DMS79 (cell line): ENCODE measurements at places on chromosomes 1 and 21.

- DNase-seq: no peak
These were observed 85.3 kb upstream of the WDR26 start for GRCh38 chr1:224519874-224520273.

- DNase-seq: no peak
These were observed 210.8 kb upstream of the CACYBP start for GRCh38 chr1:174788981-174789380.

- DNase-seq: no peak
These were observed 169.8 kb upstream of the CXADR start for GRCh38 chr21:17343055-17343454.

DNA sequence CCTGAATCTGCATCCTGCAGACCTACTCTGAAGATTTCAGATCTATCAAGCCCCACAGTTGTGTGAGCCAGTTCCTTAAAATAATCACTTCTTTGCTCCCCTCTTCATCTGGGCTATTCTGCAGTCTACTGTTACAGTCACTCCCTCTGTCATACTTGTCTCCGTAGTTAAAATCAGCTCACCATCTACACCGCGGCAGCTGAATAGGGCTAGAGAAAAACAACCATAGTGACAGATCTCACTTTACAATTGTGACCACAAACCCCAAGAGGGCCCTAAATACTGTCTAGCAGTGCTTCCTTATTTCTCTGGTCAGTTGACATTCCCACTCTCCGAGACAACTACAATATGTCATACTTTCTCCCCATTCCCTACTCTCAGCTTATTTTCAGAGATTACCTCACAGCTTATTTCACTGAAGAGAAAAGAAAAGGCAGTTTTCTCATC, 12.9 kb downstream of the DESI2 start:
- no peak for DNase-seq

GRCh38 chr1:218402786-218403120, 57.6 kb downstream of the TGFB2 start:
- no peak for DNase-seq

- no peak for DNase-seq
These were observed 41.7 kb downstream of the ZNF691 start for GRCh38 chr1:42888013-42888633.

GRCh38 chr1:25710583-25711347, 89.2 kb upstream of the SELENON start:
- no peak for DNase-seq

DNA sequence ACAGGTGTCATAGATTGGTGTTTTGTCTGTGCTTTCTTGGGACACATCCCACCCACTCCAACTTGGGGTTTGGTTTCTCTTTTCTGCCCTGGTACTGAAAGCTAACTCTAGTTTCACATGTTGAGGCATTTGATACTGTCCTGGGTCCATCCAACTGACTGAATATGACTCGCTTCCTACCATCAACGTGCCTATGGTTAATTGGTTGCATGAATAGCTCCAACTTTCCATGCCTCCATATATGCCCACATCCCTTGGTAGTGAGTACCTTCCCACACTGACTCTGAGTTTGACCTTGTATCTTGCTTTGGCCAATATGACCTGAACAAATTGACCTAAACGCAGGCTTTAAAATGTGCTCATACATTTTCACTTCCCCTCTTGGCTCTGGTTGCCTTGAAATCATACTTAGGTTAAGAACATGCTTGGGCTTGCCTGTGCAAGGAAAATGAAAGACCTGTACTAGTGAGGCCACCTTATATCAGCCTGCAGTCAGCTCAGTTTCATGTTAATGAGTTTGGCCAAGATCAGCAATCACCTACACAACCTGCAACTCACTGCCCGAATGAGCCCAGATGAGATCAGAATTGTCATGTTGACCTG, 81.0 kb upstream of the KCNK2 start:
- DNase-seq: no peak

DNA sequence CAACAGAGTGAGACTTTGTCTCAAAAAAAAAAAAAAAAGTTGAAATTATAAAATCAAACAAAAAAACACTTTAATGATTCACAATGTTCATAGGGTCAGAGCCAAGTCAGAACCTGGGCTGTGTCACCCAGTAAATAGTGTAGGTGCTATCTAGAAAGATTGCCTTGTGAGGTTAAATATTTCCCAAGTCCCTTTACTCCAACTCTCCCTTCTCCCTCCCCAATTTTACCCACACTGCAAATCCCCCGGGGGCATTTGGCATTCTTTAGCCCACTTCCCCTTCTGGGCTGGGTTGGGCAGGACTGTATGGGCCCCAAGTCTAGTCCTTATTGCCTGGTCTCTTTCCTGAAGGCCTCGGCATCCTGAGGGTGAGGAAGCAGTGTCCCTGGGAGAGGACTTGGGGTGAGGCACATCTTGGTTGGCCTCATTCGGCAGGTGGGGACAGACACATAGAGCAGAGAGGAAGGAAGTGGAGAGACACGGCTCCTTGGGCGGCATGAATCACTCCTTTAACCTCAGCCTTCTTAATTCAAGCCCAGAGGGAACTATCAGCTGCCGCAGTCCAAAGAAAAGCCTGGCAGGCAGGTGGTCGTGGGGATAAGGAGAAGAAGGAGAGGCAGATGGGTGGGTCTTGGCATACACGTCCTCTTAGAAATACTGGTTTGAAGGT, 8.2 kb downstream of the ADORA1 start:
- DNase-seq: no peak

DNA sequence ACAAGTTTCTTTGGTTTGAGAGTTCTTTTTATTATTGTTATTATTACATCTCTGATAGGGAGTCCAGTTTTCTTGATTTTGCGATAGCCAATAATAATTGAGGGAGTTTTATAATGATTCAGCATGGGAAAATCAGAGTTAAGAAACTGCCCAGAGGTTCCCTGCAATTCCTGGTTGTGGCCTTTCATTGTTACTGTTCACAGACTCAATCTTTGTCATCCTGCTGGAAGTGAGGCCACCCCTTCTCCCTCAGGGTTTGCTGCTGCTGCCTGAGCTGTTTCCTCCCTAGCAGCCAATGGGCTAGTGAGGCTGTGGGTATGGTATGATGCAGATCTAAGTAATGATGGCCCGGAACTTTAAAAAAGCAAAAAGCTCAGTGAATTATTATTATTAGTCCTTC, 50.2 kb upstream of the TACSTD2 start:
- DNase-seq: no peak

DNA sequence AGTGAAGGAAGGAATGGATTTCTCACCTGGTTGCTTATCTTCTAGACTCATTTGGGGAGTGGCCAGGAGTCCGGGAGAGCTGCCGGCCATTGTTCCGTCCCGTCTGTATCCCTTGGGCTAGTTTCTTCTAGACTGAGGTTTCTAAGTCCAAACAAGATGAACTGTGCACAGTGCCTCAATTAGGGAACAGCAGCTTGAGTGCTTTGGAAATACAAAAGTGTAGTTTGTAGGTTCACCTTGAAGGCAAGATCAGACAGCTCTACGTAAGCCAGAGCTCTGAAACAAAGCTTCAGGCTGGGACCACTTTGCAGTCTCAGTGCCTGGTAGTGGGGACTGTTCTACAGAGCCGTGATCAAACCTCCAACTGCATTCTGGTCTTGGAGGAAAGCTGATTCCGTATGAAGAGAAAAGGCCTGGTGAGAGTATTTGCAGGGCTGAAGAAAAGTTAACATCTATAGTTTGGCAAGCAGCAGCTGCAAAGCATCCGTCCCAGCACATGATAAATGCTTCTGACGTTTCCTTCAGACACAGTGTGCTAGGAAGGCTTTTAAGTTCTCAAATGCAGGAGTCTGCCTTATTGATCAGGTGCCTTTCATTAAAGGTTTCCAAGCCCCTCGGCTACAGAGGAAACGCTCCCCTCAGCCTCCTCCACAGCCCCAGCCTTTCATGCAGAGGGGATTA, 432.8 kb downstream of the KIF26B start:
- DNase-seq: no peak

GRCh38 chr21:39325458-39325857, 12.0 kb upstream of the BRWD1 start:
- no peak for DNase-seq

- no peak for DNase-seq
These were observed 176.8 kb upstream of the ARHGEF16 start for GRCh38 chr1:3277623-3278022.

- no peak for DNase-seq
These were observed 158.0 kb downstream of the GPATCH2 start for GRCh38 chr1:217472915-217473314.

- DNase-seq: no peak
These were observed 17.5 kb downstream of the COL6A1 start for GRCh38 chr21:45998871-45999580.

GRCh38 chr1:225451840-225452515, 24.1 kb upstream of the LBR start:
- DNase-seq: no peak

GRCh38 chr1:62746086-62746808, 37.7 kb upstream of the ATG4C start:
- peak; percentile 35 for DNase-seq

DNA sequence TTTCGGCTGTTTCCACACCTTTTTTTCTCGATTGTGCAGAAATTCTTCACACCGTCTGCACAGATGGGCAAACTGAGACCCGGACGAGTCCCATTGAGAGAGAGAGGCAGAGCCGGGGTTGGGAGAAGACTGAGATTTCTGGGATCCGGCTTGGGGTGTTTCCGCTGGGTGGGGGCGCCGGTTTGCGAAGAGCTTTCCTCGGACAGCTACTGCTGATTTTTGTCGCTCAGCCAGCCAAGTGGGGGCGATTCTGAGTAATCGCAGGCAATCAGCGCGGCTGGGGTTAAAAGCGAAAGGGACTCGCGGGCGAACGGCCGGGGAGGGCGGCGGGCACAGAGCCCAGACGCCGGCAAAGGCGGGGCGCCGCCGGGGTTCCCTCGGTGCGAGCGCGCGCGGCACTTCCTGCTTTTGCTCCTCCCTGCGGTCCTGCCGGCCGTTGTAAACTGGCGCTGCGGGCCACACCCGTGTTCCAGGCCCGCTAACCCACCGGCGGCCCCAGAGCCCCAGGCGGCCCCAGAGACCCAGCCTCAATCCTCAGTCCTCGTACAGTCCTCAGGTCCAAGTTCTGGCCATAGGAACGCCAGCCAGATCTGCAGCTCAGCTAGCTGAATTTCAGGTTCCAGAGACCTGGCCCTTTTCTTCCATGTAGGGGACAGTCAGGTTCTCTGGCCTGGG, 32.4 kb upstream of the JUN start:
- DNase-seq: peak; percentile 60

DNA sequence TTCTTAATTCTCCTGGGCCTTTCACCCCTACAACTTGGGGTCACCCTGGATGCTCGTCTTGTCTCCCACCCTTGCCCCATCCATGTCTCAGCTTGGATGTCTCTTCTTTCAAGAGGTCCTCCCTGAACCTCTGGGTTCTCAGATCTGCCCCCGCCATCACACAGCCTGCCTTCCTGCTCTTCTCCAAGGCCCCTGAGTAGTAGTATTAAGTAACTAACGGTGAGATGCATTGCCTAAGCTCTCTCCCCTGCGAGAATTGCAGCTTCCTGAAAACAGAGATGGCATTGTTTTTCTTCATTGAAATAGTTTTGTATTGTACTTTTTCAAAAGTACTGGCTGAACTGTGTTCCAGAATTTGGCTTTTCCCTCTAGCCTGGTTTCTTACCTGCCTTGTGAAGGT, 16.0 kb downstream of the MIIP start:
- DNase-seq: no peak

DNA sequence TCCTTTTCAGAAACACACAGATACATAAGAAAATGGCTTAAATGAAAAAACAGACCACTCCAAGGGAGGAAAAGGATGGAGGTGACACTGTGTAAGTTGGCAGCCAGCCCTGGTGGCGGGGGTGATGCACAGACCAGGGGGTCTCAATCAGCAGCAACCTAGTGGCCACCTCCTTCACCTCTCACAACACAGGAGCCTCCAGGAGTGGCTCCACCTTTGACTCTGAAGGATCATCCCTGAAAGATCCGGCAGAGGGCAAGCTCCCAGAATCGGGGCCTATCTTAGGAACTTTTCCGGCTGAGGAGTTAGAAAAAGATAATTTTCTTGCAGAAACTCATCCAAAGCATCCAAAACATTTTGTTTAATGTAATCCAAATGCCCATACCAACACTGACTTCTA, 51.2 kb upstream of the SMYD2 start:
- no peak for DNase-seq

DNA sequence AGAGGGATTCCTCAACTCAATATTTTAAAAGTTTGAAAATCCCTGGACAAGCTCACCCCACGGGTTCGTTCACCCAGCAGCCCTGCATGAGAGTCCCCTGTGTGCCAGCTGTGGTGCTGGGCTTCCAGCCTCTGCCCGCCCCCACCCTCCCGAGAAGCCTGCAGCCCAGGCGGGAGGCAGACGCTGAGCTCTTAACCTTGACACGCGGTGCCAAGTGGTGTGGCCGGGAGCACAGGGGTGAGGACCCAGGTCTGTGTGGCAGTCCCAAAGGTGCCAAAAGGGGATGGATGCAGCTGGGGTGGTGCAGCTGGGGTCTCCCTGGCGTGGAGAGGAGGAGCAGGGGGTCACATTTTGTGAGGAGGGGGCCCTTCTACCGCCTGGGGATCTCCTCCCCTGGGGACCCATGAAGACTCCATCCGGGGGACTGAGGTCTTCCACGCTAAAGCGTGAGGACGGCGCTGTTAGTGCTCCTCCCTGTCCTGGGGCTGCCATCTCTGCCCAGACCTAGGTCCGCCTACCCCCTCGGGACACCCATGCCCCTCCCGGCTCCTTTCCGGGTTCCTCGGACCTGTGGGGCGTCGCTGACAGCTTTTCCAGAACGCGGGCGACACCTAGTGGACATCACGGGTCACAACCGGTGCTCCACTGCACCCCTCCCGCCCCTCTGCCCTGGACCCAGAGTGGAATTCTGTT, 12.9 kb downstream of the PLA2G2F start:
- peak; percentile 47 for DNase-seq

DNA sequence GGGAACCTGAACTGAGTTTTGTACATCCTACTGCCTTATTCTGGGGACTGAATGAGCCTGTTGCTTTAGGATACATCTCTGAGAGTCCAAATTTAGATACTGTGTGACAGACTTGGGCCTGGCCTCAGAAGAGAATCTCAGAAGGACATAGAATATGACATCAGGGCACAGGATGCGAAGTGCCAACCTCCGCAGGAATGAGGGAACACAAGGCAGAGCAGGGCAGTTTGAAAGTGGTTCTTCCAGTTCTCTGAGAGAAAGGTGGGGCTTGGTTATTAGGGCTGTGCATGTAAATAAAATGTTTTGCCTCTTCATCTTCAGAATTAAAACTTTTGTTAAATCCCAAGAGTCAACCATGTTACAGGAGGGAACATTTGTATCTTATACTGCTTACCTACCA, 23.1 kb downstream of the TRAF5 start:
- no peak for DNase-seq

DNA sequence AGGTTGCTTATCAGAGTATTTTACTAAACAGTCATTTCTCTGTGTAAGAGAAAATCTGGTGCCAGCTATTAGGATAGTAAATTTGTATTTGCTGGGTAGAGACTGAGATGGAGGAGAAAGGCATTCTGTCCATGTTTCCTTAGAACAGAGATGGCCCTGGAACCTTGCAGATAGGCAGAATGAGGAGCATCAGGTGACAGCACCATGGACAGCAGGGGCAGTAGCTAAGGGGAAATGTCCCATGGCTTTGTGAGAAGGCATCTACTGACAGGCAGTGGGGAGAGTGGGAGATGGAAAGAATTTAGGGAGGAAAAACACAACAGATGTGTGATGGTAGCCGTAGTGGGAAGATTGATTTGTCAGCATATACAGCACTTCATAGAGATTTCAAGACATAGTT, 105.0 kb downstream of the PRRX1 start:
- DNase-seq: no peak
